GM12891 (cell line): ENCODE measurements at places on chromosomes 2 and 18.

- DNase-seq: no peak
Observed at GRCh38 chr2:66438891-66439811, 4.2 kb downstream of the MEIS1 start.

DNA sequence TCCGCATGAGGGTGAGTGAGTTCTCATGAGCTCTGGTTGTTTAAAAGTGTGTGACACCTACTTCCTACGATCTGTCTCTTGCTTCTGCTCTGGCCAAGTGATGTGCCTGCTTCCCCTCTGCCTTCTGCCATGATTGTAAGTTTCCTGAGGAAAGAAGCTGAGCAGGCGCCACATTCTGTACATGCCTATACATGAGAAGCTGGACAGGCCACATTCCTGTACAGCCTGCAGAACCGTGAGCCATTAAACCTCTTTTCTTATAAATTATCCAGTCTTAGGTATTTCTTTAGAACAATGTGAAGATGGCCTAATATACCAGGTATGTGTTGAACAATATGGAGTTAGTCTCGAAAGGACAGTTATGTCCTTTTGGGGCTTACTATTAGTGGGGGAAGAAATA is 281.0 kb downstream of the ALK start:
- no peak for DNase-seq

- no peak for DNase-seq
Observed at GRCh38 chr2:196586511-196586991, 53.0 kb upstream of the CCDC150 start.

DNA sequence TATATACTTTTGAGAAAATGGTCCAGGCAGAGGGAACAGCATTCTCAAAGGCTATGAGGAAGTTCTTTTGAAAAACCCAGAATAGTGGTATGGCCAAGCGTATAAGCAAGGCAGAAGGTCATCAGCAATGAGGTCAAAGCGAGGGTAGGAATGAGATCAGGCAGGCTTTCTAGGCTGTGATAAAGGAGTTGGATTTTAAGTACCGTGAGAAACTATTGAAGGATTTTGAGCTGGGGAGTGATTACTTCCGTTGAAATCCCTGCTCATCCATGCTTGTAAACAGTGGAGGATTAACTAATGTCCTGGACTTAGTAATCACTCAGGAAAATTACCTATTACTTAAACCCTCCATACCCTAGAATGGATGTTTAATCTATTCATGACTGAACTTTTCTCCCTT is 50.2 kb downstream of the EMILIN2 start:
- no peak for DNase-seq

GRCh38 chr2:1816414-1816911 is 72.1 kb upstream of the PXDN start:
- no peak for DNase-seq

DNA sequence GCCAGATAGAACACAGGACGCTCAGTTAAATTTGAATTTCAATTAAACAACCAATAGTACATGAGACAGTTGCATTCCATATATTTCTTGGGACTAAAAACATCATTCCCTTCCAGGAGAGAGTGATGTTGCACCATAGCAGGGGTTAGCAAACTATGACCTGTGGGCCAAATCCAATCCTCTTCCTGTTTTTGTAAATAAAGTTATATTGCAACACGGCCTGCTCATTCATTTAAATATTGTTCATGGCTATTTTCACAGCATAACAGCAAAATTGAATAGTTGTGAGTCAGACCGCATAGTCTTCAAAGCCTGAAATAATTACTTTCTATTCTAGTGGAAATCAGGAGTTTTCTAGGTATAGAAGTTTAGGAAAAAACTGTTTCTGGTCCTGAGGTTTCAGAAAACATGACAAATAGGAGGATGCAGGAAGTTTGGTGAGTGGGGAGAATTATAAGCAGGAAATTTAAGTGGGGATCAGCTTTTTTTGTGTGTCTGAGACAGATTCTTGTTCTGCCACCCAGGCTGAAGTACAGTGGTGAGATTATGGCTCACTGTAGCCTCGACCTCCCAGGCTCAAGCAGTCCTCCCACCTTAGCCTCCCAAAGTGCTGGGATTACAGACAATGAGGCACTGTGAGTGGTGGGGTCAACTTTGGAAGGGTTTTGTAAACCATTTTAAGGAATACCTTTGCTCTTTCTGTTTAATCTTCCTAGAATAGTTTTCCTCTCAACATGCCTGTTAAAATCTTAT is 131.5 kb downstream of the SOCS6 start:
- no peak for DNase-seq

- no peak for DNase-seq
Observed at GRCh38 chr18:79117788-79118187, 48.6 kb downstream of the ATP9B start.

DNA sequence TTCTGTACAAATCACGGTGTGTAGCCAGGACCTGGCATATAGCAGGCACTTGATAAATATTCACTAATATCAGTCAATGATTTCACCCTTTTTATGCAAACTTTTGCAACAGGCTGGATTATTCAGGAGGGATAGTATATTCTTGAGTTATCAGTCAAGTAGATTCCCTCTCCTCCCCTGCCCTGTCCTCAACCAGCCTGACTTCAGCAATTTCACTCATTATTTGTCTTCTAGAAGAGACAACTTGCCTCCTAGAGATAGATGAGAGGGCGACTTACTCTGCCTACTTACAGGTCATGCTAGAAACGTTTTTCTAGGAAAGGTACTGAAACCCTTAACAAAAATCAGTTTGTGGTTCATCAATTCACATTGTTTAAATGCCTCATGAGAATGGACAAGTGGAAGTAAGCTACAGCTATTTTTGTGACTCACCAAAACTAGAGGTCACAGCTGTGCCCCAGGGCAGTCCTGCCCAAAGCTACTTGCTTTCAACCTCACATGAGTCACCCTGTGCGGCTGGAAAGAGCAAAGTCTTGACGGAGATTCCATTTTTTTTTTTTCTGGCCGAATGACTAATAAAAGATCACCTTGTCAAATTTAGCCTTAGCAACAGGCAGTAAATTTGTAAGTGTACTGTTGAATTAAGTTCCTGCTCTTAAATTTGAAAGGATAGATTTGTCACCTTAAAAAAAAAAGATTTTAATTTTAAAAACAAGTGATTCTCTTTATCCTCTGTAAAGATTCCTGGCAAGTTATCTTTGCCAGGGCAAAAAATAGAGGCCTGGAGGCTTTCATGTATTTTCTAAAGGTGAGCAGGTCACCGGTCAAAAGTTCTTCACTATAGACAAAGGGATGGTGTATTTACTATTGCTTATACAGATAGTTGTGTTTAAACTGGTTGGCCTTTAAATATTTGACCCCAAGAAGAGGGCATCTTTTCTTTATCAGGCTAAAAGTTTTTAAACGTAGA is 109.0 kb upstream of the SLC35G4 start:
- no peak for DNase-seq

DNA sequence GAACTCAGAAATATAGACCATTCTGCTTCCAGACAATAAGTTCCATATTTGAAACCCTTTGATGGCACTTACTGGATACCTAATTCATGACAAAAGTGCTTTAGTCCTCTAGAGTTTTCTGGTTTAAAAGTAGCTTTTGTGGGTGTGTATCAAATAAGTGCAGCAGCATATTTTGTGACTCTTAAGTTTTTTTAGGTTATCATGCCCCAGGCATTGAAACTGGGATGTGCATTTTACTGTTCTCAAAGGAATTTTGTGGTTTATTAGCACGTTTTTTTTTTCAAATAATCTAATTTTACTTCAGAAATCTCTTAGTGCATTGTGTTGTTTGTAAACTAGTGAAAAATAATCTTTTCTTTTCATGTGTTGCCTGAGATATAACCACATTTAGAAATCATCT is 1.5 kb downstream of the XRCC5 start:
- no peak for DNase-seq
